Memory B cell (primary cell): ENCODE measurements at places on chromosomes 4 and X.

- H3K27ac ChIP-seq = no peak overlapping the region
- no peak overlapping the region for H3K4me3 ChIP-seq
- H3K27me3 ChIP-seq = peaks cover 12% of the 10 kb centered on the region
- H3K36me3 ChIP-seq = no peaks in the 10 kb centered on the region
These were observed 120.7 kb upstream of the TSPAN5 start for GRCh38 chr4:98779088-98779487.

DNA sequence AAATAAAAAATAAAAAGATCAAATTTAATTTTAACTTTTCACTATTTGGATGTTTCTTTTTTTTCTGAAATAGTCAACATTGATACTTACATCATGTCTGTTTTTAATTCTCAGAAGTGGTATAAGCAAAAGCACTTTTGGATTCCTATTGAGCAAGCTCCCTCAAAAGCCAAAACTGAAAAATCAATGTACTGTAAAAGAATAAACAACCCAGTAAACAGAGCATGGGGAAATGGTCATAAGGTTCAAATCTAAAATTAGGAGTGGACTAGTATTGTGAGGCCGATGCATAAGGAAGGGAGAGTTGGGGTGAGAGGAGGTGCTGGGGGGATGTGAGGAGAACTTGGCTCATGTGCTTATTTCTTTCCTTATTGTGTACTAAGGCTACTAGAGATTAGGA lies 37.9 kb downstream of the NUDT6 start:
- no peak overlapping the region for H3K27ac ChIP-seq
- no peaks in the 10 kb centered on the region for H3K4me1 ChIP-seq
- peaks cover 4% of the 10 kb centered on the region for H3K27me3 ChIP-seq
- H3K4me3 ChIP-seq = no peak overlapping the region
- no peak for DNase-seq

DNA sequence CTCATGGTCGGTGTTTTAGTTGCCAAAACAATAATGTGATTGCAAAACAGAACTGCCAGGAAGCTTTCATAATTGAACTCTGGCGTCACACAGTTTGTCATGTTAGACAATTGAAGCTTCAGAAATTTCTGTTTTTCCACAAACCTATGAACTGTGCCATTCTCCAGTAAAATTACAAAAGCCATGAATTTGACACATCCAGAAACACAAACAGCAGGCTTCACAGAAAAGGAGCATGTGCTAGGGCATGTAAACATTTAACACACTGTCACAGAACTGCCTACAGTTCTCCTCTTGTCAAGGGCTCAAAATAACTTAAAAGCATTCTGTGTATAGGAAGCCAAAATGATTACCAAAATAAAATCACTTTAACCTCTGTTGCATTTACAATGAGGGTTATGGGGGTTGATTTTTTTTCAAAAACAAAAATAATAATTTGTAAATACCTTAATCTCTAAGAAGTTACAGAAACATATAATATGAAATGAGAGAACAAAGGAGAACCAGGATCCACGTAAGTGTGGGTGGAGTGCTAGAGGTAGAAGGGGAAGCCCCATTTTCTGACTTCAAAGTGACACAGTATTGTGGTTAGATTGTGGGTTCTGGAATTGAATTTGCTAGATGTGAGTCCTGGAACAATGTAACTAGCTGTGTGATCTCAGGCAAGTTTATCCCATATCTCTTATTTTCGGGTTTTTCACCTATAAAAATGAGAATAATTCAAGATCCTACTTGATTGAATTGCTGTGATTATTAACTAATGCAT lies 295.0 kb downstream of the CENPC start:
- no peaks in the 10 kb centered on the region for H3K27me3 ChIP-seq
- no peak overlapping the region for H3K27ac ChIP-seq
- no peak for DNase-seq

- H3K27me3 ChIP-seq = no peaks in the 10 kb centered on the region
- DNase-seq = no peak
- H3K27ac ChIP-seq = peak overlapping the region; percentile 99
These were observed 787 bp upstream of the TET2 start for GRCh38 chr4:105145903-105146275.

DNA sequence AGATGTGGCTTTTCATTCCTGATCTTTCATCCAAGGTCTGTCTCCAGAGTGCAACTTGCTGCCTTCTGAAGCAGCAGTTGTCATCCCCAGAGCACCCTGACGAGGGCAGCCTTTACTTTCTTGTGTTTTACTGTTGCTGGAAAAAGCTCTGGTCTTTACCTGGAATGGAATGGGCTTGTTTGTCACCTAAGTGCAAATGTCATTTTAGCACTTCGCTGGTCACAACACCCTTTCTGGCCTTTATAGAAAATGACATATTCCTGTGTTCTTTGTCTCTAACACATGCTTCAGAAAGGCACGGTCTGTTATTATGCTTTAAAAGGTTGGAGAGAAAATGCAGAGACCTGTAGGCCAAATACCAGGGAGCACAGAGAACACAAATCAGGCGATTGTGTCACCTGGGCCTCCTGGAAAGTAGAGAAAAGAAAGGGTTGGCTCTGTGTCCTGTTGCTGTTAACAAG lies 332.7 kb upstream of the IGFBP7 start:
- no peak overlapping the region for H3K27ac ChIP-seq
- no peak overlapping the region for H3K4me3 ChIP-seq

DNA sequence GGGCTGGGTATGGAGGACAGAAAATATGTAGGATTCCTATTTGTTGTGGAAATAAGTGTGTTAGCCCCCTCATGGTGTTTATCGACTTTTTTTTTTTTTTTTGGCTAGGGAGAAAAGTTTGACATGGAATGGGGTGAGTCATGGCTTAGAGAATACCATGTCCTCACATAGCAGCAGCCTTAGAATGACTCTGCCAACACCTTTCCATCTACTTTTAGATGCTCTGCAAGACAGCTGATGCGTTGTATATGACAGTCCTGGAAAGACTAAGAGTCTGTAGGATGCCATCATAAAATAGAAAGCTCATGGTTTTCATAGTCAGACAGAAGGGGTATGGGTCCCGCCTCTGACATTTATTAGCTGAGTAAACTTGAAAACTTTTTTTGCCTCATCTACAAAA lies 37.7 kb downstream of the MTTP start:
- no peak for DNase-seq
- H3K36me3 ChIP-seq = no peaks in the 10 kb centered on the region
- H3K4me1 ChIP-seq = no peaks in the 10 kb centered on the region
- no peak overlapping the region for H3K27ac ChIP-seq
- peaks cover 5% of the 10 kb centered on the region for H3K27me3 ChIP-seq

DNA sequence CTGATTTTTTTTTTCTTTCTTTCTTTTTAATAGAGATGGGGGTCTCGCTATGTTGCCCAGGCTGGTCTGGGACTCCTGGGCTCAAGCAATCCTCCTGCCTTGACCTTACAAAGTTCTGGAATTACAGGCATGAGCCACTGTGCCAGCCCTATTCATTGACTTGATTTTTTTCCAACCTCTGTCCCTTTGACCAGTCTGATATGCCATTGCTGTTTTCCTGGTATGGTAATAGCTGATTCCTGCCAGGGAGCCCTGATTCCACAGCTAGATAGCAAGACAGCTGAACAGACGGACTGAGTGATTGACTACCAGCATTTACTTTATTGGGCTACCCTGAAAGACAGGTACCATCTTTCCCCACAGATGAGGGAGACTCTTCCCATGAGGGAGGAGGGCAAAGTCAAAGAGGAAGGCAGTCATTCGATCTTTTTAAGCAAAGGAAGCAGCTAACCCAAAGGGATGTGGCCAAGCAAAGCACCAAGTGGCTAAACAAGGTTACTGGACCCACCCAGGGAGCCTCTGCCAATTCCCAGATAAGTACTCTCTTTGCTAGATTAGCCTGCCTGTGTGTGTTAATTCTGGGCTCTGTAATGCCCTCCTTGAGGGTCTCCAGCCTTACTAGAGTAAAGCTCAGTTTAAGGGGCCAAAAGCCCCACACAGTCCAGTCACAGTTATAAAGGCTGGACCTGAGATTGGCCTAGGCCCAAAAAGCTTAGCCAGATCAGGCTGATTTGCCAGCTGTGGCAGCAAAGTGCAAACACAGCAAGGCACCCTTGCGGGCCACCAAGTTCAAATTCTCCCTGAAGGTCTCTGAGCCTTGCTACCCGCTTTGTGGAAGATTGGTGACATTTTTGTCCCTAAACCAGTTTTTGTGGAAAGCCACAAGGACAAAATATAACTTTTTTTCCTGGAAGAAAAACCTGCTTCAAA lies 192.4 kb upstream of the GPC4 start:
- H3K27me3 ChIP-seq = peaks cover 1% of the 10 kb centered on the region
- H3K4me1 ChIP-seq = no peaks in the 10 kb centered on the region
- no peaks in the 10 kb centered on the region for H3K36me3 ChIP-seq

DNA sequence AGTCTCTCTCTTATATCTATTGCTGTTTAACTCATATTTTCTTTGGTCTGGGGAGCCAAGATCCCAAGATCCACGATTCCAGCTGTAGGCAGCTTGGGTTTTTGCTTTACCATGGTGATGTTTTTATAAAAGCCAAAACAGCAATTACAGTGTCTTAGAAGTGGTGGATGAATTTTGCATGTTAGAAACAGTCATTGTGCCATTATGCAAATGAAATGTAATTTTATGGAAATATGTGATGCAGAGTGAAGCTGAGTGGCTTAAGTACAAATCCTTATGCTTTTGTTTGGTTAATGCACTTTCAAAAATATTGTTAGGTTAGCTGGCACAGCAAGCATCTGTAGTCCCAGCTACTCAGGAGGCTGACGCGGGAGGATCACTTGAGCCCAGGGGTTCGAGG lies 32.8 kb upstream of the PTTG2 start:
- H3K27me3 ChIP-seq = no peaks in the 10 kb centered on the region
- H3K4me1 ChIP-seq = peaks cover 18% of the 10 kb centered on the region
- no peak for DNase-seq
- H3K27ac ChIP-seq = no peak overlapping the region

DNA sequence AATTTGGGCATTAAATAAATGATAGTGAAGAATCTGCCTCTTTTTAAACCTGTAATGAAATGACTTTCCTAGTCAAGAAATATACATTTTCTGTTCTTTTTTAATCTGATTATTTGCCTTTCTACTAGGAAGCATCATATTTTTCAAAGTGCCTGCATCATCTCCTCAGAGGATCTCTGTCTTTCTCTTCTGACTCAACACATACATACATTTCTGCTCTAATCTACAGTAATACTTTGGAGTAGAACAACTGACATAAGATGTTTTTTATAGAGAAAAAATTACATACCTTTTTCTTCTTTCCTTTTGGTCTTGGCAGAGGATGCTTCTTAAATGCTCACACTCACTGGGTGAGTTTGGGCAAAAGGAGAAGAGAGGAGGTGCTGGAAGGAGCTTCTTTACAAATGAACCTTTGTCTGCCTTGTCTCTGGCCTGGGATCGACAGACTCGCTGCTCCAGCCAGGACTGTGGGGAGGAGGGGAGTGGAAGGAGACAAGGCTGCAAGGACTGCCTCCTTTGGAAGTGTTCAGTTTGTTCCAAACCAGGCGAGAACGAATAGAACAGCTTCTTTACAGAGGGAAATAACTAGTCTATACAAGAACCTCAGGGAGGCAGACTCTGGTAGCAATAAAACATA lies at the start of gene SCRG1:
TSS of gene SCRG1 (minus strand) at position 338 of the 637 bp plus-strand sequence. CDS start 7,702 bp downstream, outside the sequence.
- peaks cover 2% of the 10 kb centered on the region for H3K36me3 ChIP-seq
- DNase-seq = no peak
- peaks cover 2% of the 10 kb centered on the region for H3K27me3 ChIP-seq
- H3K27ac ChIP-seq = no peak within 1 kb of the TSS
- H3K4me1 ChIP-seq = no peaks in the 10 kb centered on the region
- H3K4me3 ChIP-seq = no peak within 1 kb of the TSS

- peak overlapping the region; percentile 11 for H3K4me3 ChIP-seq
- H3K27ac ChIP-seq = no peak overlapping the region
- peak; percentile 69 for DNase-seq
- no peaks in the 10 kb centered on the region for H3K4me1 ChIP-seq
- no peaks in the 10 kb centered on the region for H3K36me3 ChIP-seq
- no peaks in the 10 kb centered on the region for H3K27me3 ChIP-seq
These were observed 28.8 kb upstream of the SOWAHD start for GRCh38 chrX:119729408-119730201.

DNA sequence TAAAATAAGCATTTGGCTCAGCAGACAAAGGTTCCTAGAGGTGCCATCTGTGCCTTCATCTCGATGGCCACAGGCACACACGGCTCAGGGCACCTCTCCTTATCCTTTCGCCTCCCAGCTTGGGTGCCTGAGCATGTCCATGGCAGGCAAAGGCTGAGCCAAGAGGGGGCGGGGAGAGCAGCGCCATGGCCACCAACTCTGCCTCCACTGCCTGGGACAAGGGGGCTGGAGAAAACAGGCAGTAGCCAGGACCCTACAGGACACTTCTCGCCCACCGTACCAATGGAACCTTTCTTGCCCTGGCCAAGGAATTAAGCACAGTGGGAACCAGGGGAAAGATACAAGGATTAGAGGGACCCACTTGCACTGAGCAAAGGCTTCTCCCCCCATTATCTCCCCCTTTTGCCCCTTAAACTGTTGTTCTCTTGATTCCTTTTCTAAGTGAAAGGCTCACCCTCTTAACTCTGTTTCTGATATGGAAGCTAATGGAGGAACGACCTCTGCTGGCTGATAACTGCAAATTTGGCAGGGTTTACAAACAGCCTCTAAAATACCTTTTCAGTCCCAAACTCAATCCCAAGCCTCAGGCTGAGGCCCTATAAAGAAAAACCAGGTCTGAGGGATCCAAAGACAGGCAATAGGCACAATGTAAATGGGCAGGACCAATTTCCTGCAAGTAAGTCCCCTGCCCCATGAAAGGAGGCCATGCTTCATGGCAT lies 335.2 kb downstream of the ADAM29 start:
- H3K4me3 ChIP-seq = no peak overlapping the region
- peaks cover 3% of the 10 kb centered on the region for H3K4me1 ChIP-seq
- H3K36me3 ChIP-seq = peaks cover 2% of the 10 kb centered on the region
- no peaks in the 10 kb centered on the region for H3K27me3 ChIP-seq
- no peak for DNase-seq
- H3K27ac ChIP-seq = peak overlapping the region; percentile 35

DNA sequence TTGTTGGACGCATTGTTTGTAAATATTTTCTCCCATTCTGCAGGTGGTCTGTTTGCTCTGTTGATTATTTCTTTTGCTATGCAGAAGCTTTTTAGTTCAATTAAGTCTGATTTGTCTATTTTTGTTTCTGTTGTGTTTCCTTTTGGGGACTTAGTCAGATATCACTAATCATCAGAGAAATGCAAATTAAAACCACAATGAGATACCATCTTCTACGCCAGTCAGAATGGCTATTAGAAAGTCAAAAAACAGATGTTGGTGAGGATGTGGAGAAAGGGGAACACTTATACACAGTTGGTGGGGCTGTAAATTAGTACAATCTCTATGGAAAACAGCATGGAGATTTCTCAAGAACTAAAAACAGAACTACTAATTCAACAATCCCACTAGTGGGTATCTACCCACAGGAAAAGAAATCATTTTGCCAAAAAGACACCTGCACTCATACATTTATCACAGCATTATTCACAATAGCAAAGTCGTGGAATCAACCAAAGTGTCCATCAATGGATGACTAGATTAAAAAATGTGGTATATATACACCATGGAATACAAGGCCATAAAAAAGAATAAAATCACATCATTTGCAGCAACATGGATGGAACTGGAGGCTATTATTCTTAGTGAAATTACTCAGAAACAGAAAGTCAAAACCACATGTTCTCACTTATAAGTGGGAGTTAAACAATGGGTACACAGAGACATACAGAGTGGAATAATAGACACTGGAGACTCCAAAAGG lies 8.1 kb downstream of the COQ2 start:
- H3K36me3 ChIP-seq = peaks cover 2% of the 10 kb centered on the region
- peaks cover 28% of the 10 kb centered on the region for H3K4me1 ChIP-seq
- no peaks in the 10 kb centered on the region for H3K27me3 ChIP-seq
- H3K27ac ChIP-seq = peak overlapping the region; percentile 50

GRCh38 chrX:55057675-55058249 lies 17.1 kb upstream of the PAGE2B start:
- no peak overlapping the region for H3K27ac ChIP-seq
- peak overlapping the region; percentile 70 for H3K4me3 ChIP-seq
- peaks cover 11% of the 10 kb centered on the region for H3K4me1 ChIP-seq
- no peaks in the 10 kb centered on the region for H3K36me3 ChIP-seq
- DNase-seq = peak; percentile 16
